Transverse colon (tissue), 4 donors: ENCODE measurements at places on chromosomes 6 and 20. TPM values are rescaled to one million over a fixed set of nuclear protein-coding genes. Genes with fewer than 3 reads are reported as not detected.

DNA sequence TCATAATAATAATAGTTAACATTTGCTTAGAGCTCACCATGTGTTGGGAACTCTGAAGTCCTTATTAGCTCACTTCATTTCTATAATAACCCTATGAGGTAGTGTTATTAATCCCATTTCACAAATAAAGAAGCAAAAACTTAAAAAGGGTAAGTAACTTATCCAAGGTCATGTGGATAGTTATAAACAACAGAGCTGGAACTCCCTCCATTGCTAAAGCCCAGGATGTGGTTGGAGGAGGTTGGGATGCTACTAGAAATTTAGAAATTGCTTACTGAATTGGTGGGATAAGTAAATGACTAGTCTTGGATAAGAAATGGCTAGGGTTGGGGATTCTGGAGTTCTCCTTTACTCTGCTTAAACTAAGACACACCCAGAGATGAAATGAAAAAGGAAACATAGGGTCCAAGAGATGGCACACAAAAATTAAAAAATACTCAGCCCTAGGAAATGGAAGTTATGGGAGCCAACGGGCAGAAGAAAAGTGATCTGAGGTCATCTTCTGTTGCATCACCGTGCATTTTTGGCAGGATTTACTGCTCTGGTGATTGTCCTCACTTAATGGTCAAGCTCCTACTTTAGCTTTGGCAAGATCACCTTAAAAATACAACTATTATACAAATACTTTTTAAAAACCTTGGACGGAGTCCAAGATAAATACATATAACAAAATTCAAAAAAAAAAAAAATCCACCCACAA lies 7.7 kb upstream of the CLIC5 start:
- no peaks in the 10 kb centered on the region for H3K27me3 ChIP-seq
- H3K27ac ChIP-seq: no peak overlapping the region
- no peak for DNase-seq
- no peaks in the 10 kb centered on the region for H3K36me3 ChIP-seq
- H3K4me3 ChIP-seq: no peak overlapping the region

DNA sequence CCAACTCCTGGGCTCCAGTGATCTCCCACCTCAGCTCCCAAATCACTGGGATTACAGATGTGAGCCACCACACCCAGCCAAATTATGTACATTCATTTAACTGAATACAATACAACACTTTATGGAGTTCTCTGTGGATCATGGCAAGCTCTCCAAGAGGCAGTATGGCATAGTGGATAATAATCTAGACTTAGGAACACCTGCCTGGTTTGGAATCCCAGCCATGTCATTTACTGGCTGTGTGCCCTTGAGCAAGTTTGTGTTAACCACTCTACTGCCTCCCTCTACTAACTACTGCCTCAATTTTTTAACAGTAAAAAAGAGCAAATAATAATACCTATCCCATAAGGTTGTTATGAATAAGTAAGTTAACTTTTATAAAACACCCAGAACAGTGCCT lies 1.9 kb upstream of the ETV7 start:
- H3K36me3 ChIP-seq: no peaks in the 10 kb centered on the region
- no peak overlapping the region for H3K27ac ChIP-seq
- no peaks in the 10 kb centered on the region for H3K27me3 ChIP-seq
- DNase-seq: no peak
- no peaks in the 10 kb centered on the region for H3K4me1 ChIP-seq

DNA sequence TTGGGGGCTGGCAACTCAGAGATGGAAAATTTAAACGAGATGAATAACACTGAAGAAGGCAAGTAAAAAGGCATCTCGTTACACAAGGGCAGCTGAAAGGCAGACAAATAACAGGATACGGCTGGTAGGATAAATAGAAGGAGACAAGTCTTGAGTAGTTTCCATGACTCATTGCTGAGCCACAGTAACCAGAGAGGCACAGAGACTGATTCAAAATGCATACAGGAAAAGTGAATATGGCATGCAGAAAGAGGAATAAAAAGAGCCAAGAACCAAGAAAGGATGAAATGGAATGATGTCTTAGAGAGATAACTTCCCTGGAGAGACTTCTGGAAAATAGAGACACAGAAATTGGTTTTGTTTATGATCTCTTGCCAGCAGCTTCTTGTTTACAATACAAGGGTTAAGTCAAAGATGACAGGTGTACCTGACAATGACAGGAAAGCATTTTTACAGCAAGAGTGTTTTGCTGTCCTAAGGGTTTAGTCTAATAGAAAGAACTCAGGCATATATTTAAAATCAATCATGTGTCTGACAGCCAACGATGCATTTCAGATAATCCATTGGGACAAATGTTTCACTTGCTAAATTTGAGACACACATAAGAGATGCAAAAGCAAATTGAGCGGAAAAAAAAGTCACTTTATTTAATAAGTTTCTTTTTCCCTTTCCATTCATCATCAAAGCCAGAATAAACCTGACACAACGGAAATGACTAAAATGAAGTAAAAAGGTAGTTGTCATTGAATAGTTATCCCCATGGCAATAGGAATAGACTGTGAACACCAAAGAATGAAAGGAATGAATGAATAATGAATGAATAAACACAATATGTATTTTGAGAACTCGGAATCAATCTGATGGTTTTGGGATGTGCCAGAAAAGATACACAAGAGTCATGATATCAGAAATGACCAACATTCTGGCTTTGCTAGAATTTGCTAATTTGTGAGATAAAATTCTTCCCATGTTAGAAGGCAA lies 68.0 kb upstream of the KCNQ5 start:
- no peak overlapping the region for H3K27ac ChIP-seq
- no peaks in the 10 kb centered on the region for H3K27me3 ChIP-seq
- no peak for DNase-seq
- H3K36me3 ChIP-seq: no peaks in the 10 kb centered on the region
- no peak overlapping the region for H3K4me3 ChIP-seq

GRCh38 chr6:1381481-1382330 lies 7.7 kb upstream of the FOXF2 start:
- H3K27ac ChIP-seq: peak overlapping the region; percentile 85
- H3K4me1 ChIP-seq: peaks cover 50% of the 10 kb centered on the region
- peak; percentile 49 for DNase-seq
- H3K4me3 ChIP-seq: no peak overlapping the region
- H3K27me3 ChIP-seq: peaks cover 100% of the 10 kb centered on the region

Gene EGFL8
- 16.1 TPM for total RNA-seq

Gene HMGN3
- 33.5 TPM for total RNA-seq

Gene OPRM1
- not detected for total RNA-seq

GRCh38 chr6:137277971-137278637 lies 58.9 kb upstream of the IFNGR1 start:
- no peaks in the 10 kb centered on the region for H3K27me3 ChIP-seq
- no peak overlapping the region for H3K27ac ChIP-seq
- no peaks in the 10 kb centered on the region for H3K4me1 ChIP-seq
- H3K4me3 ChIP-seq: no peak overlapping the region

GRCh38 chr6:155250701-155251381 lies 13.0 kb upstream of the CLDN20 start:
- DNase-seq: no peak
- H3K27ac ChIP-seq: no peak overlapping the region
- H3K27me3 ChIP-seq: no peaks in the 10 kb centered on the region
- no peaks in the 10 kb centered on the region for H3K4me1 ChIP-seq

DNA sequence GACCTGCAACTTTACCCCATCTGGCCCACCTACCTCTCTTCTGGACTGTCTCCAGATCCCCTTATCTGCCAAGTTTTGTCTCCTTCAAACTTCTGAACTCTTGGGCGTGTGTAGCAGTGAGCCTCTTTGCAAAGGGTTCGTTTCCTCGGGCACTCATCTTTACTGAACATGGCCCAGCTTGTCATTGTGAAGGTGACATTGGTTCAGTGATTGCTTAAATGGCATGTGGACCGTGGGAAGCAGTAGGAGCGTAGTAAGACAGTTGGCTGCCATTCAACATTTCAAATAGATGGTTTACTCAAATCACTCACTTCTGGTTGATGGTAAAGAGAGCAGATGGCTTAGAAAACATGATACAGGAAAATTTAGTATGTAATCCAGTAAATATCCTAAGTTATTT lies 34.8 kb upstream of the KIF25 start:
- H3K27me3 ChIP-seq: no peaks in the 10 kb centered on the region
- H3K4me3 ChIP-seq: no peak overlapping the region
- H3K36me3 ChIP-seq: peaks cover 3% of the 10 kb centered on the region
- peaks cover 32% of the 10 kb centered on the region for H3K4me1 ChIP-seq

DNA sequence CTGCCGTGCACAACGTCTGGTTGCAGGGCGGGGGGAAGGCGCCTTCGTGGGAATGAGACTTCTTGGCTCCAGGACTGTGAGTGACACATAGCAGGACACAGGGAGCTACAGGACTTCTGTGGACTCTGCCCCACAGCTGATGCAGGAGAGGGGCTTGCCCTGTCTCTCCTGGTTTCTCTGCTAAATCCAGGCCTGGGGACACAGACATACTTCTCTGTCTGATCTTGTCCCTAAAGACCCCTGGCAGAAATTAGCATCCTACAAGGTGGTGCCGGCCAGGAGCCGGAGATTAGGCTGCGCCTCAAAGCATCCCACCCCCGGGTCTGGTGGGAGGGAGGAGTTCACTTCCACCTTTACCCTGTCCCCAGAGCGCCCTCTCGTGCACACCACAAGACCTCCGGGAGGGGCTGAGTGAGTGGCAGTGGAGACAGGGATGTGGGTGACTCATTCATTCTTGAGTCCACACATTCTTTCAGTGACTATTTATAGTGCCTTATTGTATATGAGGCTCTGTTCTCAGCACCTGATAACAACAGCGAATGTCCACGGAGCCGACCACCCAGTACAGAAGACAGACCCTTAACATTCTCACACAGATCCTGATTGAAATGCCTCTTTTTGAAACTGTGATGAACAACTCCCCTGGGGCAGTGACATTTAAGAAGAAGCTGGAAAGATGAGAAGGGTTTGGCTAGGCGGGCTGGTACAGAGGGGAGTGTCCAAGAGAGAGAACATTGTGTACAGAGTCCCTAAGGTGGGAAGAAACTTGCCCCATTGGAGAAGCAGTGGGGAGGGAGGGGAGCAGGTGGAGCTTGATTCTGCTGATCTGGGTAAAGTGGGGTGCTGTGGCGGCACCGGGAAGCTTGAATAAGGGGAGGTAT lies 39.0 kb downstream of the GMPR start:
- no peaks in the 10 kb centered on the region for H3K27me3 ChIP-seq
- no peak overlapping the region for H3K4me3 ChIP-seq
- H3K36me3 ChIP-seq: no peaks in the 10 kb centered on the region
- H3K4me1 ChIP-seq: no peaks in the 10 kb centered on the region
- DNase-seq: peak; percentile 52
